Mammary epithelial cell (primary cell): ENCODE measurements at places on chromosomes 7 and 10. TPM values are rescaled to one million over a fixed set of nuclear protein-coding genes. Genes with fewer than 3 reads are reported as not detected.

DNA sequence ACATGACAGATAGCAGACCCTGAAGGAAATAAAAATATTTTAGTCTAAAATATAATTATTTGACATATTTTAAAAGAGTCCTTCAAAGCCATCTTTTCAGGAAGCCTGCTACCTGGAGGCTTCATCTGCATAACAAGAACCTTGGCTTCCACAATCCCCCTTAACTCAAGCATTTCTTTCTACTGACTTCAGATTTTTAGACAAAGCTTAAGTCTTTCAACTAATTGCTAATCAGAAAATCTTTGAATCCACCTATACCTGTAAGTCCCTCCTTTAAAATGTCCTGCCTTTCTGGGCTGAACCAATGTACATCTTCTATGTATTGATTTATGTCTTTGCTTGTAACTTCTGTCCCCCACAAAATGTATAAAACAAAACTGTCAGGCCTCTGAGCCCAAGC is 23.5 kb upstream of the PRF1 start:
- DNase-seq: no peak

Gene KIAA1549
- polyA plus RNA-seq: 2.4 TPM

DNA sequence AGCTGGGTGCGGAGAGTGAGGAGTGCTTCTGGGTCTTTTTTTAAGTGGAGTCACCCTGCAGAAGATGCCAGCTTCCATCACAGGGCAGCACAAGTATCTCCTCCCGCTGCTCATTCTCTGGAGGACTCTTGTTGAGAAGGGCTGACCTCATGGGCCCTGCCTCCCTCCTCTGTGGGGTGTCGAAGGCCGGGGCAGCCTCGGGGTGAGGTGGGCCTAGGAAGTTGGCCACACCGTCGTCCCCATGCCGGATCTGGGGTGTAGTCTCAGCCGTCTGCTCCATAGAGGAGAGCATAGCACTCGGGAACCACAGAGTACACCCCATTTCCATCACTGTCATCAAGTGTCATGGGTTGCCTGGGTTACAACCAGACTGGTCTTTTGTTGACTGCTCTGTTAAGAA is 85.0 kb downstream of the TRRAP start:
- DNase-seq: no peak

GRCh38 chr7:137135654-137136350 is 207.7 kb downstream of the PTN start:
- DNase-seq: no peak

Gene GIMAP7
- polyA plus RNA-seq: not detected

Gene SLC18A3
- not detected for polyA plus RNA-seq

Gene WDR37
- polyA plus RNA-seq: 15.6 TPM
